ENCODE measurements at places on chromosomes 11 and 22. TPM values are rescaled to one million over a fixed set of nuclear protein-coding genes. Genes with fewer than 3 reads are reported as not detected.

Gene TNNI2
- total RNA-seq, result 0.36 TPM

Gene OR5B21
- not detected for total RNA-seq

Gene RFPL3
- not detected for total RNA-seq

Gene GAL3ST3
- total RNA-seq, result not detected

Gene OR4D9
- total RNA-seq, result not detected

Gene CPT1A
- total RNA-seq, result 30.6 TPM

Gene BIK
- 1.7 TPM for total RNA-seq

Gene MFRP
- not detected for total RNA-seq

Gene MRGPRF
- total RNA-seq, result not detected
